ENCODE measurements at places on chromosomes 13 and 19.

DNA sequence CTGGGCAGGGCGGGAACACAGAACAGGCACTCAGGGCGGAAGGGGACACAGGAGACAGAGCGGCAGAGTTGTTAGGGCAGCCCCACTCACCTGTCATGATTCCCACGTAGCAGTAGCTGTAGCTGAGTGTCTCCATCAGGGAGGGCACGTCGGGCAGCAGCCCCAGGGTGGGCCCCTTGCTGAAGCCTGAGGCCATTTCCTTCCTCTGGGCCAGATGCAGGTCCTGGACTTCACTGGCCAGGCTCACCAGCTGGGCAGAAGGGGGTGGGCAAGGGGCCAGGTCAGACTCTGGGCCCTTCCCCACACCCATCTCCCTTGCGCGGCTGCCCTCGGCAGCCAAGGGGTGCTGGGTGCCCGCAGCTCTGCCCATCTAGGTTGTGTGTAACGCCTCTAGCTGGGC is 5.9 kb downstream of the MBOAT7 start:
- DNase-seq: no peak

GRCh38 chr19:28388988-28389387 is 824.0 kb downstream of the UQCRFS1 start:
- DNase-seq: no peak

- DNase-seq: peak; percentile 63
Measured at GRCh38 chr13:20160306-20161274, at the start of gene GJA3. TSS of gene GJA3 (minus strand) at chr13:20161052. CDS start at chr13:20143288, 17,764 bp downstream.

- DNase-seq: peak; percentile 7
Measured at GRCh38 chr19:34096020-34096915, 76.0 kb upstream of the LSM14A start.
